ENCODE measurements at places on chromosomes 6 and 20. TPM values are rescaled to one million over a fixed set of nuclear protein-coding genes. Genes with fewer than 3 reads are reported as not detected.

DNA sequence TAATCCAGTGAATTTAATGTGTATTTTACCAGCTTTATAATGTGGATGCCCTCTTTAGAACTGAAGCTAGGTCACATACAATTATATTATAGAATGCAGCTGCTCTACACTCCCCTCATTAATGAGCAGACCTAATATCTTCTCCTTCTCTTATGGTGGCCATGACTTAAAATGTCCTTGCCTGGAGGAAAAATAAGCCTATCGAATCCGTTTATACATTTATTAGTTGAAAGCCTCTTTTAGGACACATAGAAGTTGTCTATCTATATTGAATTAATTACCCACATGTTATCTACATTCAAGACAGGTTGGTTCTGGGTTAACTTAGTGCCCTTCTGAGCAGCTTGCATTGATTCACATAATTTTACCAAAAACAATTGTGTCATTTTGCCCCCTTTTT, 1716.8 kb downstream of the HACE1 start:
- DNase-seq, result no peak

DNA sequence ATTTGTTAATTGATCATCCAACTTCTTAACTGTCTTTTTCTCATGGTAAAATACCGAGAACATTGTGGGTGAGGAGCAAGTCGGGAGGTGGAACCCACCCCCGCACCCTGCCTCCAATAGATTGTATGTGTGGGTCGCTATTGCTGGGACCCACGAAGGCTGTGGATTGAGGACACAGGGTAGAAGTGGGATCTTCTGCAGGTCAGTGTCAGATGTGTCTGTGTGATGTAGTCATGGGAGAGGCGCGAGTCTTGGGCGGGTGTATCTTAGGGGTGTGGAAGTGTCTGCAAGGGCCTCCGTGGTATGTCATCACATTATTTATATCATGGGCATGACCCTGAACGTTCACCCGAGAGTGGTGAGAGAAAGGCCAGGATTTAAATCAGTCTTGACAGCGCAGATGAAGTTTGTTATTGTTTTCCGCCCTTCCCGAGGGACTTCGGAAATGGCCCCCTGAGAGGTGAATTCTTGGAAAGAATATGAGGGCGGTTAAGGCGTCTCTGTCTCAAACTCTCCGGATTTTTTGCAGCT, 472 bp upstream of the PAQR8 start:
- no peak for DNase-seq

GRCh38 chr6:13550656-13551055, 23.7 kb upstream of the SIRT5 start:
- DNase-seq, result no peak

DNA sequence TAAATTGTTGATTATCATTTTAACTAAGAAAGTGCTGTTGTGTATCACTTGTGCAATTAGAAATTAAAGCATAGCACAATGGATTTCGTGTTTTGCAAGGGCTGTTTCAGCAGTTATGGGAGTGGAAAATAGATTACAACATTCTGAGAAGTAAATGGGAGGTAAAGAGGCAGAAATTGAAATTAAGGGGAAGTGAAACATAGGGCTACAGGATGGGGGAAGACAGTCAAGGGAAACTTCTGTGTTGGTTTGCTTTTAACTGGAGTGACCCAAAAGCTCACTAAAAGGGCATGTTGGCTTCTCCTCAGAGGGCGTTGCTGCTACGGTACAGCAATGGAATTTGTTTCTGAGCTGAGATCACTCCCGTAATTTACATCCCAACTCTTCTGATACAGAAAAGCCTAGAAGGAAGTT, 147.5 kb downstream of the BCAS1 start:
- DNase-seq, result no peak

DNA sequence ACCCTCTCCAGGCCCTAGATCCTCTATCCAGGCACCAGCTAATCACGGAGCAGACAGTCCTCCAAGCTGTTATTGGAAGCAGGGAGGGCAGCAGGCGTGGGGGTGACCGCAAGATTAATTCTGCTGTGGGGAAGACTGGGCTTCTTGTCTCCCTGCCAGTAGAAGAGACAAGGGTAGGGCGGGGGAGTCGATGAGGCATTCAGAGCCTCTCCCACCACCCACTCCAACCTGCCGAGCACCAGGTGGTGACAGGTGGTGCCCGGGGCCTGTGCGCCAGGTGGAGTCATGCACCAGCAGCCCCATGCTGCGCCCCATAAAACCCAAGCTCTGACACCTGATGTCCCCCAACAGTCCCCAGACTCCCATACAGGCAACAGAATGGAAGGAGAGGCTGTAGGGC, 89.6 kb downstream of the CDH22 start:
- DNase-seq, result no peak

DNA sequence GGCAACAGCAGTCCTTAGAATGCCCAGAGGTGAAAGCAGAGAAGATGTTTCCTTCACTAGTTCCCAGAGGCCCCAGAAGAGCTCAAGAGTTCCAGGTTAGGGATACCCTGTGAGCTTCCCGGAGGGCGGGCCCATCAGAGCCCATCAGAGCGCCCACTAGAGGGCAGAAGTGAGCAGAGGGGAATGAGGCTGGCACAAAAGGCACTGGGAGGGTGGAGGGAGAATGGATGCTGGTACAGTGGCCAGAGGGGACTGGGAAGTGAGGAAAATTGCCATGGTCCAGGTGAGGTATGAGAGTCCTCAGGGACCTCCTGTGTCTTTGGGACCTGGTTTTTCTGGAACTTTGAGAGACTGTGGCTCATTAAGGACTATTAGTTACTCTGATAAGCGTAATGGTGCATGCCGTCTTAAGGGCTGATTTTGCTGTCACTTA, 57.3 kb downstream of the LINC00237 start:
- DNase-seq, result no peak

- DNase-seq, result no peak
Measured at GRCh38 chr20:50004229-50004628, 21.4 kb downstream of the SNAI1 start.

- DNase-seq, result no peak
Measured at GRCh38 chr6:111818539-111819226, 54.6 kb downstream of the FYN start.

GRCh38 chr6:110334423-110335180, 23.5 kb downstream of the METTL24 start:
- no peak for DNase-seq

GRCh38 chr20:860891-861290, 27.4 kb downstream of the FAM110A start:
- no peak for DNase-seq

CD2AP gene
- total RNA-seq, result 16.2 TPM

DNA sequence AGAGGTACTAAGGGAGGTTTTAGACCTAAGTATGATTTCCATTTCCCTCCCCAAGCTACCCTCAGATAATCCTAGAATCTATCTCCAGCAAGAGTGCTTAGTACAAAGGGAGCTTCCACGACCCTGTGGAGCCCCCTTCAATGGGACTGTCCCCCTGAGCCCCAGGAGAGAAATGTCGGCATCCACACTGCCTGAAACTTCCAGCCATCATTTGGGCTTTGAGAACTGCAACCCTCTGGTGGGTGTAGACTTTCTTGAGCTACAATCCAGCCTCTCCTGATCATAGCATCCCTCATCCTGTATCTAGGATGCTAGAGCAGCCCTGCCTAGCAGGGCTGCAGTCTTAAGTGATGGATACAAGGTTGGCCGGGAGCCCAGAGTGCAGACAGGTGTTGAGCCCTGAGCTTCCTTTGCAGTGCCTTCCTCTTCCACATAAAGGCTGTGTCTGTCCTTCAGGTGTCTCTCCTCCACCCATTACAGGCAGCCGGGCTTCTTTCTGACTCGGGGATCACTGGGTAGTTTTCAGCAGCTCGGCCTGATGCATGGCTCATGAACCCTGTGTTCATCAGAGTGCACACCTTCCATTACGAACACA, 424.5 kb downstream of the PREX1 start:
- no peak for DNase-seq

- no peak for DNase-seq
Measured at GRCh38 chr6:30263734-30264133, 50.5 kb upstream of the TRIM26 start.

OPRM1 gene
- total RNA-seq, result not detected

DNA sequence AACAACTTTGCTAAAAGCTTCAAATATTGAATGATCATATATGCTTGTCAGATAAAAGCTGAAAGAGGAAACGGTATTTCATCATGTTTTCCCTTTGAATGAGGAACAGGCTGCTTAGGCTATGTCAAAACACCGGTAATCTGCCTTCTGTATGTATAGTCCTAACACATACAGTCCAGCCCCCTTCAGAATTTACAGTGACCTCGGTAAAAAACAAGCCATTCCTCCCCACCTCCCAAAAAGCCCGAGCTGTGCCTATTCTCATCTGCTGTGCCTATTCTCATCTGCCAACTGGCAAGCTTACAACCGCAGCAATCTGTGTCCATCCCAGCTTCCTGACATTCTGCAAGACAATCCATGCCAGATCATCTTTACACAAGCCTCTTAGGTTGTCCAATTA, 26.8 kb upstream of the UBE2J1 start:
- no peak for DNase-seq

DNA sequence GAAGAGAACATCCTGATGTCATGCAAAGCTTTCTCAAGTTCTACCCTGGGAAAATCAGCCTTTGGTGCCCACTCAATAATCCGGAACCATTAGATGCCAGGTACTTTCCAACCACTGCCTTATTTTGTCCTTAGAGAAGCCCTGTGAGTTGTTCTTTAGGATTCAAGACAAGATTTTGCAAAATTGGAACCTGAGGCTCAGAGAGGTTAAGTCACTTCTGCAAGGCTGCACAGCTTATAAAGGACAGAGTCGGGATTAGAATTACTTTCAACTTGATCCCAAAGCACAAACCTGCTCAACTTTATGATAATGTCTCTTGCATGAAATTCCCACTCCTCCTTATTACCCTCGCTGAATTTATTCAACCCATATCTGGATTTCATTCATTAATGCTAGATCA, 287.2 kb downstream of the PTPRT start:
- DNase-seq, result no peak

- no peak for DNase-seq
Measured at GRCh38 chr20:24148372-24148771, 159.8 kb upstream of the GGTLC1 start.

GRCh38 chr6:168087436-168088160, 8.6 kb upstream of the FRMD1 start:
- peak; percentile 75 for DNase-seq

- no peak for DNase-seq
Measured at GRCh38 chr6:2102966-2103365, 142.4 kb downstream of the GMDS start.

TINAG gene
- total RNA-seq, result not detected

DNA sequence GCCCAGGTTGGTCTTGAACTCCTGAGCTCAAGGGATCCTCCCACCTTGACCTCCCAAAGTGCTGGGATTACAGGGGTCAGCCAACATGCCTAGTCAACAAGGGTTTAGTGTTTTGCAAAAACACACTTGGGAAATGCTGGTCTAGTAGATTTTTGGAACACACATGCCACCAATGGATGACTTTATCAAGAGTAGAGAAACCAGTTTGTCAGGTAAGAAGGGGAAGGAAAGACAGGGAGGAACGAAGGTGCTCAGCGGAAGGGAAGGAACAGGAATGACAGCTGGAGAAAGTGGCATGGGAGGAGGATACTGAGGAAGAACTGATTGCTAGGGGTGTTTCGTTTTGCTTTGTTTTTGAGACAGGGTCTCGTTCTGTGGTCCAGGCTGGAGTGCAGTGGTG, 15.6 kb upstream of the SEC63 start:
- no peak for DNase-seq

- no peak for DNase-seq
Measured at GRCh38 chr6:113362301-113363047, 494.7 kb upstream of the MARCKS start.

DNA sequence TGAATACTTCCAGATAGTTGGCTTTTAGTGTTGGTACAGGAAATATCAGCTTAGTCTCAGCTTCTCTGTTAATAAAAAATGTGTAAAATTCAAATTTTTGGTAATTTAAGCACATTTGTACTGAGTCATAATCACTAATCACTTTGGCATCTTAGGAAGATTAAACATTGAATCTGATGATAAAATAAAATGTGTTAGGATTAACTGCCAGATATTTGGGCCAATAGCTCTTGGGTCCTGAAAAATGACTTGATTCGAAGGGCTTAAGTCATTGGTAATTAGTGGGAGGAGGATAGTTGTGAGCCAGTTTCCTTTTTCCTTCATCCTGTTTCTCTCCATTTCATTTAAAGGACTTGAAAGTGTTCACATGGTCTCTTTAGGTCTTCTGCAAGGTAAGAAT, 426.1 kb downstream of the RFPL4B start:
- no peak for DNase-seq
